Stomach (tissue), 19 donors: ENCODE measurements at places on chromosomes 1 and 21. TPM values are rescaled to one million over a fixed set of nuclear protein-coding genes. Genes with fewer than 3 reads are reported as not detected.
A peak's percentile ranks its signal among the peaks of the same experiment; 100 is the strongest.

- no peaks in the 10 kb centered on the region for H3K36me3 ChIP-seq
- peaks cover 21% of the 10 kb centered on the region for H3K4me1 ChIP-seq
- no peak overlapping the region for H3K27ac ChIP-seq
- no peak overlapping the region for H3K4me3 ChIP-seq
- H3K27me3 ChIP-seq: no peaks in the 10 kb centered on the region
- DNase-seq: peak; percentile 46
These were observed 198.5 kb downstream of the RHOU start for GRCh38 chr1:228933753-228934152.

The KPNA6 gene
- total RNA-seq: 38.0 TPM

The C1QTNF12 gene
- total RNA-seq: not detected

DNA sequence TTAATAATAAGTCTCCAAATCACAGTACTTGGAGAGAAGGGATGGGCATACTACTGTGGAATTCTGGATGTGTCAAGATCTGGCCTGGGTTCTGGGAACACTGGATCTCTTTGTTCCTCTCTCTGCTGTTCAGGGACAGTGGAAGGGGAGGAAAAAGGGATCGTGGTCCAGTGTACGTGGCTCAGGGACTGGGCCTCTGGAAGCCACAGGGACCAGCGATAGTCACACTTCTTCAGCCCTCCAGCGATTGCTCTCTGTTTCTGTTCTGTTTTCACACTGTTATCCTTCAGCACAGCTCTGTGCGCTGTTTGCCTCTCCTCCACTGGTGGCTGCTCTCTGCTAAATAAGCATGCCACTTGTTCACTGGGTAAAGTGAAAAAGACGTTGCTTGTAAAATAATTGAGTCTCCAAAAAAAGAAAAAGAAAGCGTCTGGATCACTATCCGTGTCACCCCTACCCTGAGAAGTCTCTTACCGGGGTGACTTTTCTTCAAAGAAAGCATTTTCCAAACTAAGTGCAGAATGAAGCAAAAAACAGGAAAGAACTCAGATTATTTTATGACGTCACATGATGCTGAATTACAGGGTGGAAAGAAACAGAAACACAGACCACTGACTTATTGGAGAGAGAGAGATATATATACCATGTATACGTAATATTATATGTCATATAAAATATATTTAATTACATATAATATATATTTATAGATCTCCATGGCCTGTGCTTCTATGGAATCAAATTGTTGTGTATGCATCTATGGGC lies 279.4 kb downstream of the RGS7 start:
- H3K4me1 ChIP-seq: no peaks in the 10 kb centered on the region
- DNase-seq: no peak
- H3K36me3 ChIP-seq: no peaks in the 10 kb centered on the region
- no peak overlapping the region for H3K27ac ChIP-seq
- H3K27me3 ChIP-seq: no peaks in the 10 kb centered on the region
